ENCODE measurements at places on chromosomes 1 and 21. TPM values are rescaled to one million over a fixed set of nuclear protein-coding genes. Genes with fewer than 3 reads are reported as not detected.

Gene SEMA4A
- total RNA-seq: 12.1 TPM

Gene NUDT4B
- total RNA-seq: 3.2 TPM

DNA sequence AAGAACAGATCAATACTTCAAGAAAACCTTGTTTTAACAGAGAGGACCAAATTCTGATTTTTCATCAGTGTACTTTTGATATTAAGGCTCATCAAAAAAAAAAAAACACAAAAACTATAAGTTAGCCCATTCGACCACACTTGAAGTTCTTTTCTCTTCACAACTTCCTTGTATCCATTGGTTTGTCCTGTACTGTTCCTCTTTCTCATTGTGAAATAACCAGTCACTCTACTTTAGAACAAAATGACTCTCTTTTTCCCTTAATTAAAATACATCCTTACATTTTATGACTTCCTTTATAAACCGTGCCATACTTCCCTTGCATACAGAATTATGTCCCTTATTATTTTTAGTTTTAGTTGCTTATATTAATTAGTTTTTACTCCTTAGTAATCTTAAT, 8.4 kb downstream of the QSOX1 start:
- DNase-seq: no peak

- DNase-seq: peak; percentile 58
Measured at GRCh38 chr1:40379785-40380452, 6.4 kb downstream of the SMAP2 start.

DNA sequence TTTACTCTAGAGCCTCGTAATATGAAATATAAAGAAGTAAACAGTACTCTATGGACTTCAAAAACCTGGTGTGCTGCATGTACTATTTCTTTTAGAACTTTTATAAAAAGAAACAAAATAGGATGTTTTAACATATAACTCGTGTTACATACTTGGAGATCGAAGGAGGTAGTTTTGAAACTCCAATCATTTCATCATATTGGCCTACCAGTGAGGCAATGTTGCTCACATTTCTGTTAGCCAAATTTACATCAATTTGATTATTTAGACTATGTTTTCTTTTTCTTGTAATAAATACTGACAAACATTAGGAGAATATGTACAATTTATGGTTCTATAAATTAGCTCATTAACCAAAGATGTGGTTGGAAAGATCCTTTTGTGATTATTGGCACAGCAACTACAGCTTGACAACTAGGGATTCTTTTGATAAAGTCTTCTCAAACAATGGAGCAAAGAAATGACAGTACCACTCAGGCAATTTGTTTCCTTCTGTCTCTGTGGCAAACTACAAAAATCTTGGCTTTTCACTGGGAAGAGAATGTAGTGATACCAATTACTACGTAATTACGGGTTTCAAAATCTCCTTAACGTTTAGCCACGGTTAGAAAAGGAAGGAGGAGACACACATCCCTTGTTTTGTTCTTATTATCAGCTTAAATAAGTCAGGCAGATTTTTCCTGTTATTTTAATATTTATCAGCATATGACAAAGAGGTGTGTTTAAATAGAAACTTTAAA, 266.6 kb upstream of the SGIP1 start:
- peak; percentile 36 for DNase-seq

All from skin of body (tissue), 3 donors.